ENCODE measurements at places on chromosomes 5 and 9.

- no peak for DNase-seq
Measured at GRCh38 chr5:10250806-10251276, 761 bp downstream of the CCT5 start.

- DNase-seq = no peak
Measured at GRCh38 chr5:180126716-180127681, 55.4 kb upstream of the RNF130 start.

DNA sequence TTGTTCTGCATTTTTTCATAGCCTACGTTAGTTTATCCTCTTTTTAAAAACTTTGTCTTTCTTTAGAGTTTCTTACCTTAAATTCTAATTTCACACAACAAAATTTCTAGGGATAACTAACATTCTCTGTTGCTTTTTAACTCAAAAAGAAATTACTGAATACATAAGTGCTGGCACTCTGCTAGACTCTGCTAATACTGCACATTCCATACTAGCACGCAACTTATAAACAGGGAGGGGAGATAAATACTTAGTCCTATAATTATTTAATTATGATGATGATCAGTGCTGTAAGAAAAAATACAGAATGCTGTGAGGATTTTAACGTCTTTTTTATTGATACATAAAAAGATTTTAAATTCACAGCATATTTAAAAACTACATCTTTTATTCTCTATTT lies 25.1 kb downstream of the RNF145 start:
- no peak for DNase-seq

- peak; percentile 28 for DNase-seq
Measured at GRCh38 chr9:69223605-69224004, 49.5 kb downstream of the TJP2 start.

DNA sequence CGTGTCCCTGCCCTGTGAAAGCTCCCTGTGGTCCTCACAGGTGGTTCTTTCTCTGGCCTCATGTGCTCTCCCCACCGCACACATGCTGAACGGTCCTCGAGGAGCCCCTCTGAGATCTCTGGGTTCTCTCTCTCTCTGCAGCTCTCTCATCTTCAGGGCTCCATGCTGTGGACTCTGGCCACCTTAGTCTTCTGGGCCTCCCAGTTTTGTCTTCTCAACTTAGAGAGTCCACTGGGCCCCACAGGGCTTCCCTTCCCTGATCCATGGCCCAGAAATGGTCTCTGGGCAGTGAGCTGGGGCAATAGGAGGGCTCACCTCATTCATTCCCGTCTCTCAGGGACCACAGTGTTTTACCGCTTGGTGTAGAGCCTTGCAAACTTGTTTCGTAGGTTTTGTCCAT lies 26.4 kb downstream of the FGD3 start:
- DNase-seq = no peak

Data from fibroblast of skin of left biceps (primary cell).